ENCODE measurements at places on chromosomes 3 and 15.

GRCh38 chr3:177751770-177752169 lies 554.5 kb upstream of the TBL1XR1 start:
- no peak for DNase-seq

- no peak for DNase-seq
Measured at GRCh38 chr3:177932346-177932745, 603.9 kb upstream of the KCNMB2 start.

DNA sequence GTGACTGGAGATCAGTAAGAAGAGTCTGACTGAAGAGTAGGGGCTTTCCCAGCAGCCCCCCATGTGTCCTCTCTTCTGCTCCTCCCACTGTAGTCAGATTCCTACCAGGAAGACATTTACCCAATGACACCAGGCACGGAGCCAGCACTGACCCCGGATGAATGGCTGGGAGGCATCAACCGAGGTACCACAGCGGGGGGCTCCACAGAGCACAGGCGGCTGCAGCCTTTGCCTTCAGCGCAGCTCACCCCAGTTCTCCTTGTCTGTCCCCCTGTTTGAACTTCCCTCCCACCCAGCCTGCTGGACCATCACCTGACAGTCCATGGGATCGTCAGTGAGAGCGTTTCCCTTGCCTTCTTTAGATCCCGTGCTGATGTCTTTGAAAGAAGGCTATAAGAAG lies 101.6 kb downstream of the ANP32A start:
- no peak for DNase-seq

- DNase-seq, result no peak
Measured at GRCh38 chr3:11555211-11555782, 88.4 kb downstream of the VGLL4 start.

GRCh38 chr3:8538913-8539312 lies 37.3 kb downstream of the LMCD1 start:
- DNase-seq, result no peak

DNA sequence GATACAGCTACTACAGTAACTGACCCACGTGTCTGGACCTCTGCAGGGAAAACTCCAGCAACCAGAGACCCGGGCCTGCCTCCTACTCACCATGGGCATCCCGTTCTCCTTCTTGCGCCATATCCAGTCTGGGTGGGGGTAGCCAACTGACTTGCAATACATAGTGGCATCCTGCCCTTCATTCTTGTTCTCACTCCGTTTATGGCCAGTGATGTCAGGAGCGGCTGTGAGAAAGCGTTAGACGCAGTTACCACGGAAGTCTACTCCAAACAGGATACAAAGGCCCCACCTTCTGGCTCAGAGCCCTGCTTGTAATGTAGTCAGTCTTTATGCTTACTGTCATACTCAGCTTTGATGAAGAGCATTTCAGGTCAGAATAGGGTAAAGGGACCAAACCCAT lies 59.6 kb downstream of the NPTN start:
- no peak for DNase-seq

DNA sequence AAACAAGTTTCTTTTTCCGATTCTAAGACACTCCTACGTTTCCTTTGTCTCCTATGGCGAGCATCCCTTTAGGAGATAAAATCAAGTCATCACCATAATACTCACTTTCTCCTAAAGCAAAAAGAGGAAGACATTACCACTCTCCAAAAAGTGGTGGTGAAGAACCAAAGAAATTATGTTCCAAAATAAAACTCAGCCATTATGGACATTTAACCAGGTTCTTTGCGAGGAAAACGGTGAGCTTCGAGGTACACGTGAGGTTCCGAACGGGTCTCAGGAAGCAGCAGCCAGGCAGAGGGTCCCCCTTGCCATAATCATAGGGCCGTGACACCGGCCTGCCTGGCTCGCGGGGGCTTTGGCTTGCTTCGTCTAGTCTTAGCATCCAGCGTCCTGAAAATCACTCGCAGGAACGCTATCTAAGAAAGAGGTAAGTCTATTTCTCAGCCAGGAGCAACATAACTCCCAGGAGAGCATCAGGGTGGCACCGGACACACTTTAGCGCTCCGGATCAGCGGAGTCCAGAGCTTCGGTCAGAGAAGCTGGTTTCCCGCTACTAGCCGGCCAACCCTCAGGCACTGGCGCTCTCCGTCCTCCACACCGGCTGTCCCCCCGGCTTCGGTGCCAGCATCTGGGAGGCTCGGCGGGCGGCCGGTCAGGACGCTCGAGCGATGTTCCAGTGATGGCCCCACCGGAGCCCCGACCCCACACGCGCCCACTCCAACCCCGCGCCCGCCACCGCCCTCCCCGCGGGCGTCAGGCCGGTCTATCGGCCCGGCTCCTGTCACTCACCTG lies 581 bp downstream of the IP6K1 start:
- no peak for DNase-seq

GRCh38 chr3:23805633-23806533 lies at the start of gene UBE2E1:
Gene UBE2E1 (plus strand): TSS chr3:23805955. CDS start chr3:23807270, 1,315 bp downstream.
- peak; percentile 68 for DNase-seq

DNA sequence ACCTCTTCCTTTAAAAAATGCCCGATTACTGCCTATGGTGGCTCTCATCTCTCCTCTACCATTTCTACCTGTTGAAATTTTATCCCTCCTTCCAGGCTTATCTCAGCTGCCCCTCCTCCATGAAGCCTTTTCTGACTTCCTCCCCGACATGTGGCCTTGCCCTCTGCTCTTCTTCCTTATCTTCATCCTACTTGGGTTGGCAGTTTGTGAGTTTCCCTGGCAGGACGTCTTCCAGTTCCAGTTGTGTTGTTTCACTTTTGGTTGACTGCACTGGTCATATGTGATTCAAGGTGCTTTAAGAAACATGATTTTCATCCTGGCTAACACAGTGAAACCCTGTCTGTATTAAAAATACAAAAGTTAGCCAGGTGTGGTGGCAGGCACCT lies 4.4 kb downstream of the DLL4 start:
- no peak for DNase-seq

- DNase-seq, result no peak
Measured at GRCh38 chr3:134328147-134328591, 46.1 kb downstream of the AMOTL2 start.

GRCh38 chr15:33200444-33200843 lies 5.9 kb upstream of the FMN1 start:
- DNase-seq, result no peak

- DNase-seq, result no peak
Measured at GRCh38 chr3:175255698-175256097, 396.6 kb downstream of the NAALADL2 start.

GRCh38 chr3:22887664-22888291 lies 315.3 kb upstream of the UBE2E2 start:
- peak; percentile 31 for DNase-seq

DNA sequence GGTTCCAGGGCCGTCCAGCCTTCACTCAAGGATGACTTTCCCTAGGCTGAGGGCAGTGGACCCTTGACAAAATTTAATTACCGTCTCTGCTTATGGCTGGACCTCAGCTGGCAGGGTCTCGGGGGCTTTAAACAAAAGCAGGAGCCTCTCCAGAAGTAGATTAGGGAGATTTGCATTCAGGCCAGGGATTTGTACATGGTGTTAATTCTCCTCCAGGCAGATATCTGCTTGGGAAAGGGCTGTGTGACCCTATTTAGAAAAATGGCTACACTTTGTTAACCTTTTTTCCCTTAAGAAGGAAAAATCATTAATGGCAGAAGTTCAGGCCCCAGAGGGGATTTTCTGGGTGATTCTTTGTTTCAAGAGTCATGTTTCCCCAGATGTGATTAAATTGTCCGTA lies 329.1 kb upstream of the C2CD4B start:
- DNase-seq, result no peak

DNA sequence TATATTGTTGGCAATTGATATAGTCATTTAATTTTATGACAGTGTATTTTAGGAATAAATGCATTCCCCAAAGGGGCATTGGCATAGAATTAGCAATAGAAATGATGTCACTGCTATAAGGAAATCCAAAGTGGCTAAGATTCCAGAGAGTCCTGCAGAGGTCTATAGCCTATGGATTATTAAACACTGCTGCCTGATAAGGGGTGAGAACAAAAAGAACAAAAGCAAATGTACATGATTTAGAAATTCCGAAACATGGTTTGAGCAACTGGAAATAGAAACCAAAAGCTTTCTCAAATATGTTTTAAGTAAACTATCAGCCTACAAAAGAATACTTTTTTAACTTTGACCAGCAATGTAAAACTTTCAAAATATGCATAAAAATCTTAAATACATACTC lies 280.1 kb upstream of the RASGRP1 start:
- DNase-seq, result no peak

- no peak for DNase-seq
Measured at GRCh38 chr15:68285259-68285980, 7.9 kb downstream of the FEM1B start.

- DNase-seq, result no peak
Measured at GRCh38 chr15:24696842-24697241, 21.3 kb downstream of the NPAP1 start.

- DNase-seq, result no peak
Measured at GRCh38 chr3:159074756-159075701, 273.2 kb downstream of the MFSD1 start.

- DNase-seq, result no peak
Measured at GRCh38 chr15:80110920-80111319, 41.9 kb upstream of the FAH start.

DNA sequence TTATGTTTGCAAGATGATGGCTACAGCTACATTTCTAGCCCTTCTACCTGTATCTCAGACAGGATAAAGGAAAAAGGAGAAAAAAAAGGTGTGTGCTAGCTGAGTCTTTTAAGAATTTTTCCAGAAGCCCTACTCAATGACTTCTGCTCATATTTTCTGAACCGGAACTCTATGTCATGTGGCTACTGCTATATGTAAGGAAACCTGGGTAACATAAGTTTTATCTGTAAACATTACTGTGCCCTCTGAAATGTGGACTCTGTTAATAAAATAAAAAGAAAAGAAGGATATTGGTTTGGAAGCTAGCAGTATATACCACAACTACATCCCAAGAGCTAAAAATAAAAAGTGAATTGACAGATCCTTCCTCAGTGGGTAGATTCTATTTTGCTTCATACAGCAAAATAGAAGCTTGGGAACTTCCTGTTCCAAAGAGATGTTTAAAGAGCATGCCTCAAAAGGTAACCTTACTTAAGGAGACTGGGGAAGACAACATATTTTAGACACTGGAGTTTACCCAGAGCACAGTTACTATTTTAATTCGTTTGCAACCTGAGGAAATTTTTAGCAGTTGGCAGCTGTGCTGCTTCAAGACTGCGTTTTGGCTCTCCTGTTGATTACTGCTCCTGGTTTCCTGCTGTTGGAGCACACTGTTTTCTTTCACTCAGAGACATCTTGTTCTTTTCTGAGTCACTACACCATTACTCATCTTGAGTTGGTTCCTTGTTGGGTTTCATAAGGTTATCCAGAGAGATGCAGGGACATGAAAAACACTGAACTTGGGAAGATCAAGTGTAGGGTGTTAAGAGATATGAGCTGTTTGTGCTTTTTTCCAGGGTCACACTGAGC lies 280.7 kb downstream of the NFKBIZ start:
- DNase-seq, result no peak

GRCh38 chr3:139935866-139936817 lies 1.2 kb downstream of the CLSTN2 start:
- peak; percentile 26 for DNase-seq

DNA sequence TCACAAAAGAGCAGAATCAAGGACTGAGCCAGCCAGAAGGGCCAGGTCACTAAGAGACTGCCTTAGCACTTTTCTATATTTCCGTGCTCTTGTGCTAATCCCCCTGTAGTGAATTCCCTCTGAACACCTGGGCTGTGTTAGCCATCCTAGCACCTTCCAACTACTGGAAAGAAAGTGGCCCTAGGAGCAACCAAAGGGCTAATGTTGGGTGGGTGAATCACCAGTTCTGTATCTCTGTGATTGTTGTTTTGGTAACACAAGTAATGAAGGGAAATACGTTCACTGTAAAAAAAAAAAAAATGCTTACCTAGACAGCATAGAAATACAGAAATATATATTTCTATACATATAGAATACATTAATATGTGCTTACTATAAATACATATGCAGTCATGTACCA lies 43.9 kb downstream of the PXYLP1 start:
- no peak for DNase-seq

GRCh38 chr3:184525337-184526087 lies 36.1 kb upstream of the EPHB3 start:
- DNase-seq, result no peak

Measured in globus pallidus (tissue), 1 donor.